ENCODE measurements at places on chromosomes 4 and X.

- DNase-seq, result no peak
Measured at GRCh38 chr4:37758226-37758625, 68.3 kb upstream of the PGM2 start.

DNA sequence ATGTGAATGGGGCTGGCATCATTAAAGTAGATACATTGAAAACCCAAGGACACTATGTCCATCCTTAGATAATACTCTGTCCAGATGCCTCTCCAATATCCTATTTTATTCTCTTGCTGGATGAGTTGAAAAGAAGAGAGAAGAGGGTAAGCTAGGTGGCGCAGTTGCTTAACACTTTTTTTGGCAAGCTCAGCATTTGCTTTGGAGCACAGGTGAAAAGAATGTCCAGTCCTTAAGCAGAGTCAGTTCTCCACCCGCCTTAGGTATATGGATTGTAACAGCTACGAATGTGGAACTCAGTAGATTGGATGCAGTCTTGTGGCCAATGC, 208.4 kb downstream of the NWD2 start:
- peak; percentile 69 for DNase-seq

DNA sequence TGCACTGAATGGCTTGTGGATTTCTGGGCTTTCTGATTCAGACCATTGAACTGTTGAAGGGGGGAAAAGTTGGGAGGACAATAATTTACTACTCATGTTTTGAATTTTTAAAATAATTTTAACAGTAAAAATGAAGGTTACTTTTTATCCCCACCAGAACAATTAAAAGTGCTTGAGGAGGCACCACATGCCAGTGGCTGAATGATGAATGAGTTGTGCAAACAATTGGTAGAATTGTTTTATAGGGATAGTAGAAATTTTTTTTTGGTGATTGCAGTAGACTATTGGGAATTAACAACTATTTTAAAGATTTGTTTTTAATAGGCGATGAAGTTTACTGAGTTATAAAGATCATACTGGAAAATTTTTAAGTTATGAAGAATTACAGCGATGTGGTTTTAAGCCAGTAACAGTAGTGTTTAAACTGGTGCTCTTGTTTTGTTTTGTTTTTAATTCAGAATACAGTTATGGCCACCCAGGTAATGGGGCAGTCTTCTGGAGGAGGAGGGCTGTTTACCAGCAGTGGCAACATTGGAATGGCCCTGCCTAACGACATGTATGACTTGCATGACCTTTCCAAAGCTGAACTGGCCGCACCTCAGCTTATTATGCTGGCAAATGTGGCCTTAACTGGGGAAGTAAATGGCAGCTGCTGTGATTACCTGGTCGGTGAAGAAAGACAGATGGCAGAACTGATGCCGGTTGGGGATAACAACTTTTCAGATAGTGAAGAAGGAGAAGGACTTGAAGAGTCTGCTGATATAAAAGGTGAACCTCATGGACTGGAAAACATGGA, 2.7 kb downstream of the REST start:
- DNase-seq, result no peak

DNA sequence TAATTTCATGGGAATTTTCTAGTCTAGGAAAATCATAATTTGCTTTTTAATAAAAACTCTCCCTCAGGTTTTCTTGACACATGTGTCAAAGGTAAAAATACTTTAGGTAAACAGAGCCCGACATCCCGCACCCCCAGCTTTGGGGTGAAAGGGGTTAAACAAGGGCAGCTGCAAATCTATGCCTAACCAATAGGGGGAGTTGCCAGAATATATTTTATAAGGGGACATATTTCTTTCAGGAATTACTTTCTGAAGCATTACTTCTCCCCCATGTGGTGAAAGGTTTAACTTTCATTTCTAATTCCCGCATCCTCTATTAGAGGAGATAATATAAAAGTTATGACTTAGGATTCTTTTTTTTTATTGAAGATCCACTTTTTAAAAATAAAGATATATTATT, 53.9 kb upstream of the HEPH start:
- no peak for DNase-seq

DNA sequence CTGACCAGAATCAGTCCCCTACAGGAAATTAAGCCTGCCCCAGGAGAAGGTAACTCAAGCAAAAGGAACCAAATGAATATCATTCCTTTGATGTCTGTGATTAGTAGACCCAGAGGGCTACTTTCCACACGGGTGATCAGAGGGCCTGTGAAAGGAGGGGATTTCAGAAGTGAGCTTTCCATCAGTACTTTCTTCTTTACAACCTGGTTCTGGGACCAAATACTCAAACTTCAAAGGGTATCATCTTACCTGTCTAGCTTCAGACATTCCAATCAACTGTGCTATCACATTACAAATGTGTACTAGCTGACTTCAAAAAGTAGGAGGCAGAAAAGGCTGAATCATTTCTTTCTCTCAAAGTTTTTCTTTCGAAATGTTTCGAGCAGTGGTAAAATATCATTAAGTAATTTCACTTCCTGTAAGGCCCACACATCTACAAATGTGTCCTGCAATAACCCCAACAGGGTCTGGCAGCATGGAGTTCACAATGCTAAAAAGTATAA, 23.9 kb downstream of the ACSL4 start:
- DNase-seq, result no peak

DNA sequence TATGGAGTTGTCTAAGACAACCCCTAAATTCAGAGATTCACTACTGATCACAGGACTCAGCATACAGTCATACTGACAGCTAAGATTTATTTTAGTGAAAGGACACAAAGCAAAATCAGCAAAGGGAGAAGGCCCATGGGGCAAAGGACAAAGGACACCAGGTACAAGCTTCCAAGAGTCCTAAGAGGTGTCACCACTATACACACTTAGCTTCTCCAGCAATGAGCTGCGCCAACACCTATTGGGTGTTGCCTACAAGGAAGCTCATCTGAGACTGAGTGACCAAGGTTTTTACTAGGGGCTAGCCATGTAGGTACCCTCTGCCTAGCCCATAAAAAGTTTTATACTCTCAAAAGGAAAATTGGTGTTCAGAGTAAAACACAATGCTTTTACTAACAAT, 55.4 kb upstream of the PABPC1L2A start:
- no peak for DNase-seq

- no peak for DNase-seq
Measured at GRCh38 chr4:3174371-3175338, 74.3 kb upstream of the MSANTD1 start.

DNA sequence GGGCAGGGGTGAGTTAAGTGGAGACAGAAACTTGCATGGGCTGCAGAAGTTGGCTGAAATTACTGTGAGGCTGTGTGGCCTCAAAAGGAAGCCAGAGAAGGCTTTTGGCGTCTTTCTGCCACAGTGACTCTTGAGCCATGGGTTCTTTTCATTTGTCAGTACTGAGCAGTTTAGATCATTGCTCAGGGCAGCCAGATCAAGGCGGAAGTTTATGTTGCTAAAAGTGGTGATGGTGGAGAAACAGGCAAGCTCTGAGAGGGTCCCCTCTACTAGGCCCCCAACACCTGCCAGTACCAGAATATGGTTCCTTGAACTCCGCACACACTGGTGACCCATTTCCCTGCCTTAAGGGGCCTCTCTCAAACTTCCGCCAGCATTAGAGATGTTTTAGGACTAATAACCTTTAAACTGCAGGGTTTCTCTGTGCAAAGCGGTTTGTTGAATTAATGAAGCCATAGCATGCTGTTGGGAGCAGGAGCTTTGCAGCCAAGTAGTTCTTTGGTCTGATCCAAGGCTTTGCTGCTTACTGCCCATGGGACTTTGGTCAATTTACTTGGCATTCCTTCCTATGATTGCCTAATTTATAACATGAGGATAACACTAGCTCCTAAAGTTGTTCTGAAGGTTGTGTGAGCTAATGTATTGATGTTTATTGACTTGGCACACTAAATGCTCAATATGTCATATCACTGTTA, 34.5 kb downstream of the RNF175 start:
- no peak for DNase-seq

GRCh38 chr4:122772986-122773385, 40.5 kb downstream of the BBS12 start:
- DNase-seq, result no peak

Measured in hypothalamus (tissue), 51 donors.